ENCODE measurements at places on chromosomes 4 and X.

DNA sequence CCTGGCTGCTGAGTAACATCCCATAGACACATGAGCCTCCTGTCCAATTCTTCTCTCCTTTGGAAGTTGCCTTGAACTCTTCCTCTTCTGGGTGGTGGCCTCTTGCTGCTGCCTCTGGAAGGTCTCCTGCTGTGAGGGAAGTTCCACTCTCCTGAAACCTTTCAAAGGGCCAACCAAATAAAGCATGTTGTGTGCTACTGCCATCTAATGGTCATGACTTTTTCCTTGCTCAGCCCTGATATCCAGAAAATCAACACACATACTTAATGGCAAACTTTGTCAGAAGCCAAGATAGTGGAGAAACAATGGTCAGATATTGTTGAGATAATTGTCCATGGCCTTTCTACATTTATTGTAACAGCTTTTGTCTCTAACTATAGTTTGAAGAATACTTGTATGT lies 19.1 kb upstream of the ZXDA start:
- no peak for DNase-seq

DNA sequence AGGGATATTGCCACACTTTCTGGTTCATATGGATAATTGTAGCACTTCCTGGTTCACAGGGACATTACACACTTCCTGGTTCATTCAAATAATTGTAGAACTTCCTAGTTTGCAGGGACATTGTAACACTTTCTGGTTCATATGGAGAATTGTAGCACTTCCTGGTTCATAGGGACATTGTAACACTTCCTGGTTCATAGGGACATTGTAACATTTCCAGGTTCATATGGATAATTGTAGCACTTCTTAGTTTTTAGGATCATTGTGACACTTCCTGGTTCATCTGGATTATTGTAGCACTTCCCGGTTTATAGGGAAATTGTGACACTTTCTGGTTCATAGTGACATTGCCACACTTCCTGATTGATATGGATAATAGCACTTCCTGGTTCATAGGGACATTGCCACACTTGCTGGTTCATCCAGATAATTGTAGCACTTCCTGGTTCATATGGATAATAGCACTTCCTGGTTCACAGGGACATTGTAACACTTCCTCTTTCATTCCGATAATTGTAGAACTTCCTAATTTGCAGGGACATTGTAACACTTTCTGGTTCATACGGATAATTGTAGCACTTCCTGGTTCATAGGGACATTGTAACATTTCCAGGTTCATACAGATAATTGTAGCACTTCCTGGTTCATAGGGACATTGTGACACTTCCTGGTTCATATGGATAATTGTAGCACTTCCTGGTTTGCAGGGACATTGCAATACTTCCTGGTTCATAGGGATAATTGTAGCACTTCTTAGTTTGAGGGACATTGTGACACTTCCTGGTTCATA lies 59.2 kb upstream of the CD99 start:
- no peak for DNase-seq

GRCh38 chrX:138349351-138349750 lies 362.2 kb downstream of the FGF13 start:
- no peak for DNase-seq

GRCh38 chrX:34467437-34467836 lies 189.6 kb downstream of the TMEM47 start:
- no peak for DNase-seq

DNA sequence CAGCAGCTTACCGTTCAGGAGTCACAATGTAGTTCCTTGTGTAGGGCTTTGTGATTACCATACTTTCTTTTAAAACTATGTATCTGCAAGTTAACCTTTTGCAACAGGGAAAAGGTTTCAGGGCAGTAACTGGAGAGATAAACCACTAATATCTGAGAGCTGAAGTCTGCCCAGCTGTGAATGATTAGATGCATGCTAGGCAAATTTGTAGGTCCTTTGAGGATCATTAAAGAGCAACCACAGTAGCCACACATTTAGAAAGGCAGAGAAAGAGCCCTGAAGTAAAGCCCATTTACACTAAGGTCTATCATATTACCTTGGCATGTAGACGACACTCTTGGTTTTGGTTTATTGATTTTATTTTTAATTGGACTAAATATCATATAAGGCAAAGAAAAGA lies 60.0 kb downstream of the ATP8A1 start:
- DNase-seq: no peak

DNA sequence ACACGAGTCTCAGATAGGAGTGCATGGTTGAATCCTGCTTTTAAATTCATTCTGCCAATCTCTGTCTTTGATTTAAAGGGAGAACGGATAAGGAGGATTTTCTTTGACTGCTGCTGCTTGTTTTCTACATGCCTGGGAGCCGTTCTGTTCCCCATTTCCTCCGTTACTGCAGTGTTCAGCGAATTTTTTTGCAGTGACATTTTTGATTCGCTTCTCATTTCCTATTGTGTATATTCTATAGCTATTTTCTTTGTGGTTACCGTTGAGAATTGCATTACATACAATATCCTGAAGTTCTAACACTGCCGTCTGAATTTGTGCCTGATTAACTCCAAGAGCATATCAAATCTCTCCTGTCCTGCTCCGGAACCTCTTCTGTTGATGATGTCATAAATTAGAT lies 14.8 kb upstream of the MAEA start:
- DNase-seq: no peak

GRCh38 chr4:75498041-75498440 lies 16.2 kb downstream of the RCHY1 start:
- no peak for DNase-seq

DNA sequence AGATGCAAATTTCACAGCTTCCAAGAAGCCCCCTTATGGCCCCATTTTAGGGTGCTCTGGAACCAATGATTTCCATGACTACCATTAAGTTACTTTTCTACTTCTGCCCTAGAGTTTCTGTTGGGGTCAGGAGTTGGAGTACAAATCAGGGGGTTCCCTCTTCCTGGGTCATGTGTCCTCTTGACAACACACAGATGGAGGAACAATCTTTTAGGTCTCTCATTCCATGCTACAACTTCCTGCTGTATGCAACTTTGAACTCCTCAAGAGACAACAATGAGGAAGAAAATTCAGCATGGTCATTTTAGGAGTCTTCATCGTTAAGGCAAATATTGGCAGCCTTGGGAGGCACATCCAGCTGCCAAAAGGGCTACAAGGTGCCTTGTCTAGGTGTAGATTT lies 79.7 kb downstream of the SEL1L3 start:
- DNase-seq: no peak

DNA sequence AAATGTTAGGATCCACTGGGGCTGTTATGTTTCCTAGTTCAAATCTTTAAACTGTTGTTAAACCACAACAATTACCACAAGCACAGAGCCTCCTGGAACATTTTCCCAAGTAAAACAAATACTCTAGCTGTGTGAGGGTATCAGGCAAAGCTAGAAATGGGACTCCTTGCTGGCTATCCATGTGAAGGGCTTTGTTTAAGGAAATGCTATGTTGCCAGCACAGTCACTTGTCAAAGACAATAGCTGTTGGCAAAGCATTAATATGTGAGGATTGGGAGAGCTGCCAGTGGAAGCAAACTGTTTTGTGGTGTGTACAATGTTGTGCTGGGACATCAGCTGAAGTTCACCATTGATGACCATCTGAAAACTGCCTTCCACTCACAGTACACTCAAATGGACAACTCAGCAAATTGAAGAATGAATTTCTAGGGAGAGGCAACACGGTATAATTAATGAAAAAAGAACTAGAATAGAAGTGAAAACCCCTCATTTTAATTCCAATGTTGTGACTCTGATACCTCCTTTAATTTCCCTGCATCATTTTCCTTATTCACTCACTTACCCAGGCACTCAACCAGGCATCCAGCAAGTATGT lies 100.8 kb downstream of the ANXA3 start:
- no peak for DNase-seq

- DNase-seq: no peak
Measured at GRCh38 chrX:114073926-114074325, 510.0 kb upstream of the HTR2C start.

DNA sequence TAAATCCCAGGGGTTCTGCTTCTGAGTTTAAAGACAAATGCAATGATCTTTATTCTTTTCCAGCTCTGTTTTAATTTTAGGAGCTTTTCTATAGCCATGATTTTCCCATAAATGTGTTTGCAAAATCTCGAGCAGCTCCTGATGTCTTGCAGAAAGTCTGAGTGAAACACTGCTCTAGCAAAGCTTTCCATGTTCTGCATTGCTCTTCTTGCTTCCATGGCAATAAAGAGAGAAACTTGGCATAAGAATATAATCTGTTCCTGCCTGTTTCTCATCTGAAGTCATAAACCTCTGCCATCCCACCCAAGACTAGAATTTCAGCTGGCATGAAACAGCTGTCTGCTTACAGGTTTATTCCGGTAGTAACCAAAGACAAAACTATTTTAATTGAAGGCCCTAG lies 254.5 kb downstream of the SPRY1 start:
- no peak for DNase-seq

GRCh38 chr4:306551-306961 lies 1.3 kb upstream of the ZNF732 start:
- DNase-seq: no peak

GRCh38 chrX:19593690-19594089 lies 78.4 kb upstream of the MAP3K15 start:
- peak; percentile 9 for DNase-seq

DNA sequence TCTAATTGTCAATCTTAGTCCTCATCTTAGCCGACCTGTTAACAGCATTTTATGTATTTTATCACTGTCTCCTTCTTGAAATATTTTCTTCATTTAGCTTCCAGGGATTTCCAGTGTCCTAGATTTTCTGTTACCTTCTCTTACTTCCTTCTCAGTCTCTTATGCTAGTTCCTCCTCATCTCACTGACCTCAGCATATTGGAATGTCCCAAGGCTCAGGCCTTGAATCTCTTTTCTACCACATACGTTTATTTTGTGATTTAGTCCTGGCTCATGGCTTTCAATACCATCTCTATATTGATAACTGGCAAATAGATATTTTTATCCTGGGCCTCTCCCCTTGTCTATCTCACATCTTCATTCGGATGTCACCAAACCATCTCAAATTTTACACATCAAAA lies 61.1 kb downstream of the IQCM start:
- DNase-seq: peak; percentile 14

DNA sequence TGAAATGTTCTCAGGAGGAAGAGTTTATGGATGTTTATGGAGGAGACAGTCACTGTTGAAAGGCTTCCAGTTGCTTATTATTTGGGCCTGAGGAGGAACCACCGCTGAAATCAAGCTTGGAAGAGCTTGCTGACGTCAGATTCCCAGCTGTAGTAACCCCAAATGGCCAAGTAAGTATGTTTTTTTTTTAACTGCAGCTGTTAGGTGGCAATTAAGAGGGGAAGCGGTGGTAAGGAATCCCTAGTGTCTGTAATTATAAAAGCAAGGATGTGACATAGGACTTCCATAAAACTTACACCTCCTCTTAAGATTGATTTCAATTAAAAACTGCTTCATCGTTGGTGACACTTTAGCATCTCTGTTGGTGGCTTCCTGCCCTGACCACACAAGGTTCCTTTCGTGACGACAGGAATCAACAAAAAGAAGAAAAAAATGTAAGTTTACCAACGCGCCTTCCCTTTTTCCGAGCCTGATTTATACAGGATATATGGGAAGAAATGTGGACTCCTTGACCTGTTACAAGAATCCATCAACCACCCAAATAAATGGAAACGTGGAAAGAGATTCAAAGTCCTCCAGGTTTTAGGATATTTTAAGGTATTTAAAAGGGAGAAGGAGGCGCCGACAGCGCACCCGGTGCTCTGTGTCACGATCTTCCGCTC lies 884 bp downstream of the RELL1 start:
- DNase-seq: no peak

- no peak for DNase-seq
Measured at GRCh38 chrX:100830143-100830542, 10.0 kb downstream of the CSTF2 start.

DNA sequence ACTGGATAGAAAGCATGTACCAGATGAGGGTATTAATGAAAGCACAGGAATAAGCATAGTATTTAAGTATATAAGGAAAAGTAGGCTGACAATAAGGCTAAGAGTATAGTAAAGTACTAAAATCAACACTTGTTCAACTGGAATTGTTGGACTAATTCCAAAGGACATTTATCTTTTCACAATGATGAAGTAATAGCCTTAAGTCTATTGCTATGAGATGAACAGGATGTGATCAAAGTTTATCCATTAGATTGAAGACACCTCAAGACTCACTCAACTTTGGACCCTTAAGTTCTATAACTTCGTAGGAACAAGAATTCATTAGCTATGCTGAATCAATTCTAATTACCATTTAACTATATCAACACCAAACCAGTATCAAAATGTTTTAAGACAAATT lies 7.6 kb downstream of the MAD2L1 start:
- no peak for DNase-seq

DNA sequence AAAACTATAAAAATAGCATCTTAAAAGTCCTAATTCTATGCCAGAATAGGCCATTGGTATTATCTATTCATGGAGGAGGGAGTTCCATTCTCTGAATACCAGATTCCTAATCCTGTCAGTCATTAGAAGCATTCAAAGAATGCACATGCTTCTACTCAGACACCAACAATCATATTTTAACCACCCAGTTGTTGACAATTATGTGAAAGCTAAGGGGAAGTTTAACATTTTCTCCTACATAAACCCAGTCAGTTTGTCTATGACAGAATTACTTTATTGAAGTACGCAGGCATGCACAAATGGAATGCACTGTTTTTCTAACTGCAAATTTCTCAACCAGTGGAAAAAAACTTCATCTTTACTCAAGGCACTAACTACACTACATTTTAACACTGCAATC lies 69.6 kb upstream of the MTNR1A start:
- DNase-seq: no peak

GRCh38 chrX:154715825-154716224 lies 35.1 kb downstream of the GAB3 start:
- DNase-seq: no peak

- no peak for DNase-seq
Measured at GRCh38 chr4:98969878-98970785, 25.4 kb upstream of the METAP1 start.

DNA sequence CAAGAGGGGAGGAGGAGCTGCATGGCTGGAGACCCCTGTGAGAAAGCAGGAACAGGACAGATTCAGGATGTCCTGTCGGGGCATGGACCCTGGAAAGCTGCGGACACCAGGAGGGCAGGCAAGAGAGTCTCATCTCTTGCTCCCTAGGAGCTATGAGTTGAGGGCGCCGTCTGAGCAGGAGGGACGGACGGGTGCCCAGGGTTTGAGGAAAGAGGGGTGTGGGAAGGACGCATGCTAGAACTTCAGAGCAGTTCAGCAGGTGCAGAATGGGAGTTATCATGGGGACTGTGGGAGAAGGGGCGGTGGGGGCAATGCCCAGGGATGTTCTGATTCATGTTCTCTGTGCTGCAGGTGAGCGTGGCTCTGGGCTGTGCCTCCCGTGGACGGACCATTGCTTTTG lies 24.8 kb downstream of the TKTL1 start:
- DNase-seq: no peak

DNA sequence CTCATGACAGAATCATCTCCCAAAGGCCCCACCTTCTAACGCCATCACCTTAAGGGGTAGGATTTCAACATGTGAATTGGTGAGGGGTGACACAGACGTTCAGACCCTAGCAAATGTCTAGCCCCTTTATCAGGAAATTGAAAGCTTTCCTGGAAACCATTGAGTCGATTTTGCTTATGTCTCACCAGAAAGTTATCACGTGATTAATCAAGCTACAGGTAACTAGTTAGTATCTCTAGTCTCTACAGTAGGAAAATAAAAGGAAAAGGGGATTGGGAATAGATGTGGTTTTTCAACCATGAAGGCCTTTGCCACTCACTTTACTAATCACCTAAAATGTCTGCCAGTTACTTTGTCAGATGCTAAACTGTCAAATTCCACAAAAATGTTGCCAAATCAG lies 1133.0 kb downstream of the PDHA2 start:
- DNase-seq: no peak
